ENCODE measurements at places on chromosomes 12 and 14. TPM values are rescaled to one million over a fixed set of nuclear protein-coding genes. Genes with fewer than 3 reads are reported as not detected.

DNA sequence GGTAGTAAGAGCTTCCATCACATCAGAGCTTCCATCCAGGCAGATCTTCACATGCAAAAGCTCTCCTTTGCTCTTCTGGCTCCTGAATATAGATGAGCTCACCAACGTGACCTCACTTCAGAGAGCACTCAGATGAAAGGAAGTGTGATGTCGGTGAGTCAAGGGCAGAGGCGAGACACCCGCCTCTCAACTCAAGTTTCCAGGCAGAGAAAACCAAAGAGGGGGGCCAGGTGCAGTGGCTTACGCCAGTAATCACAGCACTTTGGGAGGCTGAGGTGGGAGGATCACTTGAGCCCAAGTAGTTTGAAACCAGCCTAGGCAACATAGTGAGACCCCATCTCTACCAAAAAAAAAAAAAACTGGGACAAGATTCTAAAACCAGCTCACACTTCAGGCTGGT lies 126.9 kb downstream of the DUSP6 start:
- no peak for DNase-seq

GRCh38 chr12:16726879-16727278 lies 120.9 kb upstream of the LMO3 start:
- no peak for DNase-seq

GRCh38 chr14:49950275-49951228 lies 57.7 kb downstream of the ARF6 start:
- no peak for DNase-seq

DNA sequence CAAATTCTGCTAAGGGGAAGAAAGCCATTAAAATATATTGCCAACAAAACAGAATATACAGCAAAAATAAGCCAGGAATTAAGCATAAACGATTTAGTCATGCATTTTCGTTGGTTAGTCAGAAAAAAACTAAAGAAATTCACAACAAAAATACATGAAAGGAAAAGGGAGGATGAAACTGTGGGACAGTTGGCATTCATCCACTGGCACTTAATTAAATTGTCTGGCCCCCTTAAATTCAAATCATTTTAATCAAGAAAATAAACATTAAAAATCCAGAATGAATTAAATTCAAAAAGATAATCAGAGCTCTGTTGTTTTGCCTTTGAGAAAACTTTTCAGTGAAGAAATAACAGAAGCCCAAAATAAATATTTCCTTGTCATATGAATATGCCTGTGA lies 264.6 kb upstream of the TMTC1 start:
- no peak for DNase-seq

- no peak for DNase-seq
These were observed 377.7 kb downstream of the GLT1D1 start for GRCh38 chr12:129230995-129231394.

GRCh38 chr12:1928439-1929121 lies 10.1 kb upstream of the CACNA2D4 start:
- DNase-seq: no peak

- DNase-seq: no peak
These were observed 6.0 kb downstream of the DLK1 start for GRCh38 chr14:100732766-100733100.

- DNase-seq: no peak
These were observed 81.0 kb upstream of the CCDC196 start for GRCh38 chr14:66405158-66405557.

The ANKRD33 gene
- not detected for total RNA-seq

Data from fibroblast of villous mesenchyme (primary cell).